ENCODE measurements at places on chromosomes 6 and 20.

- no peak for DNase-seq
Observed at GRCh38 chr6:37027036-37027720, 21.7 kb downstream of the FGD2 start.

DNA sequence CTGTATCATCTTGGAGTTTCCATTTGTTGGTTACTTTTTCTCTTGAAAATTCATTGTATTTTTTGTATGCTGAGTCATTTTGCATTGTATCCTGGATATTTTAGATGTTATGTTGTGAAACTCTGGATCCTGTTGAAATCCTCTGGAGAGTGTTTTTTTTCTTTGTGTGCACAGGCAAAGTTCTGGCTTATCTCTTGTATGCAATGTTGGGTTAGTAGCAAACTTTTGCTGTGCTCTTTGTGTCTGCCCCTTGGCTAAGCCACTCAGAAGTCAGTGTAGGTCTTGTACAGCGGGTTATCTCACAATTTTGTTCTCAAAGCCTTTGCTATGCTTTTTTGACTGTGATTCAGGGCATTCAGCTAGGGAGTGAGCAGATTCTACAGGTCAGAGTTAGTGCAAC is 29.1 kb upstream of the LMBRD1 start:
- no peak for DNase-seq

DNA sequence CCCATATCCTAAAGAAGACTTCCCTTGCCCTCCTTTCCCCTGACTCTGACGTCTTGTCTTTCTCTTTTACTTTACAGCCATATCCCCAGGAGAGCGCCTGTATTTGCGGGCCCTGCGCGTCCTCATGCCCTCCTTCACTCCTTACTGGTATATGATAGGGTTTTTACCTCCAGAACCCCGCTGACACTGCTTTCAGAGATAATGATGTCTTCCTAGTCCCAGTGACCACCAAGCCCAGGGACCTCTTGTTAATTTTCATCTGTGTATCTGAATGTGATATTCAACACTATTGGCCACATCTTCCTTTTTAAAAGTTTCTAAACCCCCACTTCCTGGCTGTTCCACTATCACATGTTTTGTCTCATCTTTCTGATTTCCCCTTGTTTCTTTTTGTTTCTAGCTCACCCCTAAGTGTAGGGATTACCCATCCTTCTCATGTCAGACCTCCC is 102.0 kb downstream of the HIVEP1 start:
- DNase-seq: no peak

DNA sequence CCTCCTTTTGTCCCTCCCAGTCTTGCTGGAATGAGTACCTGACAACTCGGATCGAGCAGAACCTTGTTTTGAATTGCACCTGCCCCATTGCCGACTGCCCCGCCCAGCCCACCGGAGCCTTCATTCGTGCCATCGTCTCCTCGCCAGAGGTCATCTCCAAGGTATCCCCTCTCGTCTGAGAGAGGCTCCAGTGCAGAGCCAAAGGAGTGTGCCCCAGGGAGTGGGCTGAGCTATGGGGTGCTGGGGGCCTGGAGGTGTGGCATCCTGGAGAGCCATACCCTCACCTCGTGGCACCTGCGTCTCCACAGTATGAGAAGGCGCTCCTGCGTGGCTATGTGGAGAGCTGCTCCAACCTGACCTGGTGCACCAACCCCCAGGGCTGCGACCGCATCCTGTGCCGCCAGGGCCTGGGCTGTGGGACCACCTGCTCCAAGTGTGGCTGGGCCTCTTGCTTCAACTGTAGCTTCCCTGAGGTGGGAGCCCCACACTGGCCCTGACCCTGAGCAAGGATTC is 8.8 kb downstream of the DNPH1 start:
- DNase-seq: no peak

DNA sequence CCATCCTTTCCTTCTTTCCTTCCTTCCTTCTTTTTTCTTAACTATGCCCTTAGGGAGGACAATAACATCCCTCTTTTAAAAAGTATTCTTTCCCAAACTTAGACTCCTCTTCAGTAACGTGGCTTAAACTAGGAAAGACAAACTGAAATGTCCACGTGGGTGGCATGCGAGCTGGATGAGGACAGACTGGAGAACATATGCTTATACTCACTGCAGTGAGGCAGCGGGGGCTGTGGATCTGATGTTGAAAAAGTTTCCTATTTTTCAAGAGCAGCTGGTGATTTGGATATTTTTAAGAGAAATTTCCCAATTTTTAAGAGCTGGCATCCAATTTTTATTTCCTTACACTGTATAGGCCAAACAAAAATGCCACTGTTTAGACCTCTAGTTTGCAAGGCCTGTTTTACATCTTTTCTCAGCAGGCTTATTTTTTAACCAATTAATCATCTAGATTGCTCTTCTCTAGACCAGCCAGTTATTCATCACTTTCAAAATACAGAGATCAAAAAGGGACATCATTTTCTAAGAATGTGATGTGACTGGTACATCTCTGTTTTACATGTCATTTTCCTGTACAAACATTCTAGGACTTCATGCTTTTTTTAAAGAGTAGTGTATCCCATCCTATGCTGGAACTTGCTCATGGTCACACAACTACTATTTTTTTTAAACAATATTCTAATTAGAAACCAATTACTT is 226.5 kb downstream of the BTBD9 start:
- no peak for DNase-seq

GRCh38 chr6:169996378-169997051 is 245.1 kb downstream of the ERMARD start:
- no peak for DNase-seq

DNA sequence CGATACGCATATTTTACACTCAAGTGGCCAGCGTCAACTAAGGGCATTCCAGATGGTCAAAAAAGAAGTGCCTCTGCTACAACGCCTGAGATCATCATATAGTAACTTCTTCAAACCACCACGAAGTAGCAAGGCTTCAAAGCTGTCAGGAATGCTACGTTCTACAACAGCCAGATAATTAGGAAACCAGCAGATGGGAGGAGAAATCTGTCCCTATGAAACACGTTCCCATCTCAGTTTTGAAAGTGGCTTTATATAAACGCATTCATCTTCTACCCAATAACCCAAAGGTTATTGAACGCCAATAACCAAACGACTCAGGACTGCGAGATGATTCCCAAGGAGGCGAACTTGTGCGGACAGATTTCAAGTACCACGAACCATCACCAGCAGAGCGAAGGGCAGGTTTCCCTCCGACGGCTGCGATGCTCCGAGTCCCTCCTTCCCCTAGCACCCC is 1.2 kb downstream of the ABHD12 start:
- DNase-seq: no peak

- DNase-seq: no peak
Observed at GRCh38 chr6:168468045-168468444, 27.1 kb downstream of the SMOC2 start.

Measured in liver (tissue), 10 donors.